ENCODE measurements at places on chromosomes 7 and 10. TPM values are rescaled to one million over a fixed set of nuclear protein-coding genes. Genes with fewer than 3 reads are reported as not detected.

Gene CHCHD3
- 83.0 TPM for total RNA-seq

Gene SCART1
- total RNA-seq = 3.0 TPM

Gene RBP4
- 0.44 TPM for total RNA-seq

Gene SPDYE2B
- total RNA-seq = not detected

Gene AKR1C4
- not detected for total RNA-seq

Gene OR2A12
- not detected for total RNA-seq

Gene PBLD
- total RNA-seq = 5.5 TPM

Gene DPCD
- 59.6 TPM for total RNA-seq

Gene GIMAP1
- not detected for total RNA-seq

Gene TDRD1
- total RNA-seq = 0.50 TPM

Gene HOXA10
- total RNA-seq = 0.15 TPM

Gene SUV39H2
- total RNA-seq = 12.4 TPM

Gene CYP3A5
- total RNA-seq = 0.44 TPM

Gene BPGM
- 26.9 TPM for total RNA-seq

Gene LIPK
- not detected for total RNA-seq

Gene HOGA1
- total RNA-seq = 3.3 TPM

Gene AGR3
- not detected for total RNA-seq

Gene SEMA4G
- total RNA-seq = 2.3 TPM

Gene CLCN1
- not detected for total RNA-seq

Gene ACTL6B
- not detected for total RNA-seq

Gene STK31
- not detected for total RNA-seq

Gene COBL
- total RNA-seq = under 0.01 TPM

Gene EPHA1
- under 0.01 TPM for total RNA-seq

Gene EN2
- total RNA-seq = not detected

Gene C10orf53
- not detected for total RNA-seq

Gene FXYD4
- total RNA-seq = not detected

Gene CRYGN
- 0.58 TPM for total RNA-seq

Gene MGMT
- 32.1 TPM for total RNA-seq

Gene HYAL4
- total RNA-seq = 0.17 TPM

Gene CLEC2L
- 0.17 TPM for total RNA-seq

Gene TMEM270
- not detected for total RNA-seq

Gene TFPI2
- total RNA-seq = 14.5 TPM

Gene SLC13A1
- total RNA-seq = not detected

Data from smooth muscle cell of trachea (primary cell).